ENCODE measurements at places on chromosomes 7 and 10.

GRCh38 chr7:131067220-131067619, 260.5 kb upstream of the MKLN1 start:
- no peak for DNase-seq

GRCh38 chr7:51019191-51019844, 236.6 kb upstream of the GRB10 start:
- DNase-seq: no peak

DNA sequence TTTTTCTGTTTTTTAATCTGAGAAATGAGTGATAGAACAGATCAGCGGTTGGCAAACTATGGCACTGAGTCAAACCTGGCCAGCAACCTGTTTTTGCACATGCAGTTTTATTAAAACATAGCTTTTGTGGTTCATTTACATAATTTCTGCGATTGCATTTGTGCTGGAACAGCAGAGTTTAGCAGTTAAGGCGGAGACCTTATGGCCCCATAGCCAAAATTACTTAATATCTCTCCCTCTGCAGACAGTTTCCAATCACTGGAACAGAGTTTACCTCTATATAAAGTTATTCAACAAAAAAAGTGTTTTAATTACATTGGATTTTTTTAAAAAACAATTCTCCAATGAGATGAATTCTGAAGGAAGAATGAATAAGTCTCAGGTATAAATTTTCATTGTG, 212.1 kb downstream of the DGKB start:
- no peak for DNase-seq

GRCh38 chr7:92560602-92561001, 29.6 kb downstream of the FAM133B start:
- DNase-seq: no peak

GRCh38 chr7:98996150-98996552, 117.8 kb downstream of the TRRAP start:
- no peak for DNase-seq

DNA sequence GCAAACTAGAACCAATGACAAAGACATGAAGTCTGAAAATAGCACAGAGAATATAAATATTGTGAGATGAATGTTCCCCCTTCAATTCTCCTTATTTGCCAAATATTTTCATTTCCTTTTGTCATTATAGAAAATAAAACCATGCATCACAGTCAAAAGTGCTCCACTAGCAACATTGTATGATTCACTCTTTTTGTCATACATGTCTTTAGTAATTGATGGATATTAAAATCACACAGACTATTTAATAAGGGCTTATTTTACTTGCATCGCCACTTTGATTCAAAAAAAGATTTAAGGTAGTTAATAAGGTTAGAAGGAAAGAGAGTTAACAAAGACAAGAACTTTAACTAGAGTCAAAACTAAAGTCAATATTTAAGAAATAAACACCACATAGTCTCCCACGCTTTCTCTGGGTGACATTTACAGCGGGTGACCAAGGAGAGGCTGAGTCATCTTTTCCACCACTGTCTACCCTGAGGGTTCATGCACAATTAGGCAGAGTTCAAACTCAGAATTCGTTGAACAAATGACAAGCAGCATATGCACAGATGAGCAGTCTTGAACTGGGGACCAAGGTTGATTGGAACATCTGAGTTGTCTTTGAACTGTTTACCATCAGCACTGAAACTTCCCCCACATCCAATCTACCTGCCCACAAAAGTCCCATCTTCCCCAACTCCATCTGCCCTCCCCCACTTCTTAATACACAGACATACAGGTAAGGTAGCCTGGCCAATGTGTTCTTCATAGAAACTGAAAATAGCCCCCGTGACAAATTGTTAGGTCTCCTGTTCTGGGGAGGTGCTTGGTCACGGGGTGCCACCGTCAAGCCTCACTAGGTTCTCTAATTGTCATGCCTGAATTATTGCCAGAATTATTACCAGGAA, 42.5 kb downstream of the C7orf25 start:
- no peak for DNase-seq

- DNase-seq: no peak
Observed at GRCh38 chr10:132914732-132915131, 27.6 kb downstream of the CFAP46 start.

- DNase-seq: no peak
Observed at GRCh38 chr10:126242397-126243260, 145.6 kb downstream of the ADAM12 start.

DNA sequence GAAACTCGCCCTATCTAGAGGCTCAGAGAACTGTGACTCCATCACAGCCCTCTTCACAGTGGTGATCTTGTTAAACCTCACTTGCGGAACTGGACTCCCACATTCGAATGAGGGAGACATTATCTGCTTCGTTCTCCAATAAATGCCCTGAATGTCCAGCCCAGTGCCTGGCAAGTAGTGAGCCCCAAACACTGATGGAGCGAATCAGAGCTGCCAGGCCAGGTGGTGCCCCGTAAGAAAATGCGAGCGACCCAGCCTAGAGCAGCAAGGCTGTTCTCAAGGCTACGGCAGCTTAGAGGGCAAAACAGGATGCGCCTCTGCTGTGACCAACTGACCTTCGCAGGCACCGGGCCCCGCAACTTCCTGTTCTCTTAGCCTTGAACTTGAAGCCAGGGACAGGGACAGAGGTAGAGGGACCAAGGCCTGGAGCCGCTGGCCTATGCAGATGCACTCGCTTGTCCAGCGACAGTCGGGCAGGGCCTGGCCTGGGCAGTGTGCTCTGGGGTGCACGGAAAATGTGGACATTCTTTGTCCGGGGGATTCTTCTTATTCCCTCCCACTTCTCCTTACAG, 217.6 kb downstream of the TCERG1L start:
- no peak for DNase-seq

DNA sequence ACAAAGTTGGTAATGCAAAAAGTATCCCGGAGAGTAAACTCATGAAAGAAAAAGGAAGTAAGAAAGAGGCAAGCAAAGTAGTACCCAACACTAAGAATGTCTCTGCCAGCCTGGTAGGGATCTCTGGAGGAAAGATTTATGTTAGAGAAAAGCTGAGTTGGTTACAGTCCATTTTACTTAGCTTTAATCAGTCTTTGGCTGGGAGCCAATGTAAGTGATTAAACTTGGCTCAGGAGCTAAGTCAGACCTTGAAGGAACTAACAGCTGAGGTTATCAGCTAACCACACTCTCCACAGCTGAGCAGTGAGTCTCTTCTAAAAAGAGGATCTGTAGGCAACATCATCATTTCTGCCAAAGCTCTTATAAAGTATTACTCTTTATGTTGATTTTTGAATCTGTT, 148.0 kb downstream of the ANKRD7 start:
- DNase-seq: no peak

- DNase-seq: no peak
Observed at GRCh38 chr7:82053453-82054032, 283.7 kb upstream of the HGF start.

DNA sequence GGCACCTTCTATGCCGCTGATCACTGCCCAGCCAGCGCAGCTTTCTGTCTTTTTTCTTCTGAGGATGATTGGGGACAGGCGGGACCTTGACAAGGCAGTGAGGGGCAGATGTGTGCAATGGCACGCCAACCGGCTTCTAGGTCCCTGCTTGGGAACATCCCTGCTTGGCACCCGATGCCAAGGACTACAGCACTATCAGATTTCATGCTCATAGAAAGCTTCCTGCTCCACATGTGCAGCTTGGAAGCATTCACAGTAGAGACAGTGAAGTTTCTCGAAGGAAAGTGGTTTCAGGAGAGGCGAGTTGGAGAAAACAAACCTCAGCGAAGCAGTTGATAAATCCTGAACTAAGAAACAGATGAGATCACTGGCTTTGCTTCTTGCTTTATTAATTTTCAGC, 267.5 kb upstream of the HABP2 start:
- no peak for DNase-seq

DNA sequence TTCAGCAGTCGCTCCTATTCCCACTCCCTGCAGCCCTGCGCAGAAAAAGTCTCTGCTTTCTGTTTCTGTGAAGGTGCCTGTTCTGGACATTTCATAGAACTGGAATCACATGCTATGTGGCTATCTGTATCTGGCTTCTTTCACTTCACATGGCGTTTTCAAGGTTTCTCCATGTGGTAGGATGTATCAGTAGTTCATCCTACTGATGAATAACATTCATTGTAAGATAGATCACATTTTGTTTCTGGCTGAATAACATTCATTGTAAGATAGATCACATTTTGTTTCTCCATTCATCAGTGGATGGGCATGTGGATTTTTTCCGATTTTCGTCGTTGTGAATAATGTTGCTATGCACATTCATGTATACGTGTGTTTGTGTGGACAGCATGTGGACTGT, 44.5 kb downstream of the HSPA12A start:
- DNase-seq: no peak

- no peak for DNase-seq
Observed at GRCh38 chr7:72297636-72298035, 114.5 kb downstream of the CALN1 start.

DNA sequence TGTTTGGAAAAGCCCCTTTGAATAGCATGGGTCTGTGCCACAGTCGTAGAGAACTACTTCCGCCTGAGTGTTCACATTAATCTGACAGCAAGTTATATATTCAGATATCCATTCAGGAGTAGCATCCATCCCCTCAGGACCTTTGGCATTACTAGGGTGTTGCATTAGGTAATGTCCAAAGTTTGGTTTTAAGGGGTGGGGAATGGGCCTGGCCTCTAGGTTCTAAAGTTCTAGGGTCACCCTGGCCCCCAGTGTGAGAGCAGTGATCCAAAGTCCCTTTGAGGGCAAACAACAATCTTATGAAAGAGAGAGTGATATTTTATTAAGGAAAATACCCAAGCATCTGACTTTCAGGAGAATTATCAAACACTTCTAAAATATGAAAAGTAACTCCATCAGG, 12.3 kb downstream of the MCM10 start:
- no peak for DNase-seq

DNA sequence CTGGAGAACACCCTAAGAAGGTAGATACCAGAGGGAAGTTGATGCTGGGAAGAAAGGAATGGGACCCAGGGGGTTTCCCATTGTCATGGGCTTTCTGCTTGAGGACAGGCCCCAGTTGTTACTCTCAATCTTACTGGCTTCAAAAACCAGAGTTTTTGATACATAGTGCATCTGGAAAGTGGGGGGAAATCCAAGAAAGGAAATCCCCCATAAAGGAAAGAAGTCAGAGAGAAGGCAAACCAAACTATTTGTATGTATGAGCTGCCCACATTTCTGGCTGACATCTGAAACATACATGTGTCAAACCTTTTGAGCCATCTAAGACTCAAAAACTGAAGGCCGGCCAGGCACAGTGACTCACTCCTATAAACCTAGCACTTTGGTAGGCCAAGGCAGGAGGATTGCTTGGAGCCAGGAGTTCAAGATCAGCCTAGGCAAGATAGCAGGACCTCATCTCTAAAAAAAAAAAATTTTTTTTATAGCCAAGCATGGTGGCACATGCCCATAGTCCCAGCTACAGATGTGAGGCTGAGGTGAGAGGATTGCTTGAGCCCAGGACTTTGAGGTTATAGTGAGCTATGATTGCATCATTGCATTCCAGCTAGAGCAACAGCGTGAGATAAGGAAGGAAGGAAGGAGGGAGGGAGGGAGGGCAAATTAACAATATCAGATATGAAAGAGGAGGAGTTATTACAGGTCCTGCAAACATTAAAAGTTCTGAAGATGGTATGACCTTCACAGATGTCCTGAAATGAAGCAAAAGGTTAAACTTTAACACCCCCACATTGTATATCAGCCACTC, 6.7 kb upstream of the COA1 start:
- DNase-seq: no peak

- DNase-seq: no peak
Observed at GRCh38 chr10:72058347-72058898, 29.9 kb downstream of the SPOCK2 start.

DNA sequence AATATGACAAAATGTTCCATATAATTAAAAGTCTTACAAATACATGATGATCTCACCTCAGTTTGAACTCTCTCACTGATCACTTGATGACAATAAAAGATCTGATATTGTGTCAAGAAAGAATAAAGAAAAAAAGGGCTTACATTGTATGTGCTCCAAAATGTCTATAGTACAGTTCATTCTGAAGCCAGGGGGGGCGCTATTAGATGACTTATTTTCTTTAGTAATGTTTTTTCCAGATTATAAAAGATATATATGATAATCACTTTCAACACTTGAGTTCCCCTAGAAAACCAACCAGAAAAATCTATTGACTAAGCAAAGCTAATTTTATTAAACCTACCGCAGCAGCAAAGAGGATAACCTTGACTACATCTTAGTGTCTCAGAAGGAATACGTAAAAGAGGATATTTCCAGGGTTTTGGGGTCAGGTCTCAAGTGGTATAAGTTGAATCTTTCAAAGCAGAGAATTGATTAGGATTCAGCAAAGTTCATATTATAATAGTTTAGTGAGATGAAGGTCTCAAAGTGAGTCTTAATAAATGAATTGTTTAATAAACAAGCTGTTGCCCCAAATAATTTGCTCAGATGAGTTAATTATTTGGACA, 55.8 kb downstream of the PTN start:
- DNase-seq: no peak

DNA sequence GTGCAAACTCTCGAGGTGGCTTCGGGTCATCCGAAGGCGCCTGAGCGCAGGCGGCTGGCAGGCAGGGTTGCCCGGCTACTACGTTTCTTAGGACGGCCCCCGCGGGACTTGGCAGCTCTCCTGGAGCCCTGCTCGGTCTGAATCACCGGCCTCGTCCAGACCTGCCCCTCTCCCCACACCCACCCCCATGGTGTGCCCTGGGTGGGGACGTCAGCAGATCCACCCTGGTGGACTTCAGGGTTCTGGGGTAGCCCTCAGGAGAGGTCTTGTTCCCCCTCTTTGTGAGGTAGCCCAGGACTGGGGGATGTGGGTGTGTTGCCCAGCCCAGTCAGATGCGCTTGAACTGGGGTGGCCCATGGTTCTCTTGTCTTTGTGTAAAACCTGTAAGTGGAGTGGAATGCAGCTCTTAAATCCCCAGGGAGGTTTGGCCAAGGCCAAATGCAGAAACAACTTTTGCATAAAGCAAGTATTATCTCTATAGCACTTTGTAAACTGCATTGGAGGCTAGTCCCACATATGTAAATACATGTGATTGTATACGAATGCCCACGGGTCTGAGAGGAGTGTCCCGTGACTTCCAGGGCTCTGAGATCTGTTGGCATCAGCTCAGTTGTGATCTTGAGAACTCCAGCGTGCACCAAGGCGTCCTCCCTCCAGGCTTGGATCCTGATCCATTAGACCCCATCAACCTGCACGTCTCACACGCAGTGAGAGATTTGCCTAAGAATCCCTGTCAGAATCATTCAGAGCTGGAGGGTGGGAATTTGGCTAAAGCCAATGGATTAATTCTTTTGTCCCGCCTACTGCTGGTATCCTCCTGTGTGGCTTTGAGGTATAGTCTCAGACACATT, 1.8 kb downstream of the PFKFB3 start:
- DNase-seq: no peak

- DNase-seq: no peak
Observed at GRCh38 chr7:152202056-152202455, 176.6 kb downstream of the GALNT11 start.

GRCh38 chr10:21135023-21135931, 238.2 kb upstream of the NEBL start:
- no peak for DNase-seq

GRCh38 chr7:111388912-111389311, 173.4 kb downstream of the IMMP2L start:
- no peak for DNase-seq
